Kidney epithelial cell (primary cell): ENCODE measurements at places on chromosomes 3 and 15. TPM values are rescaled to one million over a fixed set of nuclear protein-coding genes. Genes with fewer than 3 reads are reported as not detected.

DNA sequence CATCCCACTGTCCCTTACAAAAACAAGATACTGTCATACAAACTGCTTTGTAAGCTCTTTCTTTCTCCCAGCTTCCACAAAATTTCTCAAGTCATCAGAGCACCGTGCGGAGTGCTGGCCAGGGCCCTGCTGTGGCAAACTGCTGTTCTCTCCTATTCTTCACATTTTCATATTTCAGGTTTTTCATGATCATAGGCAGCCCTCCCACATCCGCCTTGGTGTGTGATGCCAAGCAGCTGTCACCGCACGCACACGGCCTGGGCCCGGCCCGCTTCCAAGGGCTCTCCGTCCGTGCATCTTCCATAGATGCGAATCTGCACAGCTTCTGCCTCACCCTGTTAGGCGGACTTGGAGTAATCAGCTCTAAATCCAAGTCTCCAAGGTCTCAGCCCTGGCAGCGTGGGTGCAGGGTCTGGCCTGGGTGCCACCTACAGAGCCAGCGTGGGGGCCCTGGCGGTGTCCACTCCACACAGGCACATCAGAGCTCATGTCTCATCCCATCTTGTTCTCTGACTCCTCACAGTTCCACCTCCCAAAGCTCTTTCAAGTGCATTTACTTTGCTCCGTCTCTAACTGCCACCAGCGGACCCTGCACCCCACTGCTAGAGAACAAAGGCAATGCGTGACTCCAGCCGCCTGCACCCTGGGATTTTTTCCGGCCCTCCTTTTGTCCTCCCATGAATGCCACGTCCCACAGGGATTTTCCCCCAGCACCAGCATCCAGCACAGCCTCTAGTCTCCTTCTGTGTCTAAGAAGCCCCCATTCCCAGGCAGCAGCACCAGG is 27.2 kb downstream of the CYFIP1 start:
- DNase-seq, result no peak

GRCh38 chr15:48442011-48442410 is 110.8 kb downstream of the DUT start:
- DNase-seq, result no peak

DNA sequence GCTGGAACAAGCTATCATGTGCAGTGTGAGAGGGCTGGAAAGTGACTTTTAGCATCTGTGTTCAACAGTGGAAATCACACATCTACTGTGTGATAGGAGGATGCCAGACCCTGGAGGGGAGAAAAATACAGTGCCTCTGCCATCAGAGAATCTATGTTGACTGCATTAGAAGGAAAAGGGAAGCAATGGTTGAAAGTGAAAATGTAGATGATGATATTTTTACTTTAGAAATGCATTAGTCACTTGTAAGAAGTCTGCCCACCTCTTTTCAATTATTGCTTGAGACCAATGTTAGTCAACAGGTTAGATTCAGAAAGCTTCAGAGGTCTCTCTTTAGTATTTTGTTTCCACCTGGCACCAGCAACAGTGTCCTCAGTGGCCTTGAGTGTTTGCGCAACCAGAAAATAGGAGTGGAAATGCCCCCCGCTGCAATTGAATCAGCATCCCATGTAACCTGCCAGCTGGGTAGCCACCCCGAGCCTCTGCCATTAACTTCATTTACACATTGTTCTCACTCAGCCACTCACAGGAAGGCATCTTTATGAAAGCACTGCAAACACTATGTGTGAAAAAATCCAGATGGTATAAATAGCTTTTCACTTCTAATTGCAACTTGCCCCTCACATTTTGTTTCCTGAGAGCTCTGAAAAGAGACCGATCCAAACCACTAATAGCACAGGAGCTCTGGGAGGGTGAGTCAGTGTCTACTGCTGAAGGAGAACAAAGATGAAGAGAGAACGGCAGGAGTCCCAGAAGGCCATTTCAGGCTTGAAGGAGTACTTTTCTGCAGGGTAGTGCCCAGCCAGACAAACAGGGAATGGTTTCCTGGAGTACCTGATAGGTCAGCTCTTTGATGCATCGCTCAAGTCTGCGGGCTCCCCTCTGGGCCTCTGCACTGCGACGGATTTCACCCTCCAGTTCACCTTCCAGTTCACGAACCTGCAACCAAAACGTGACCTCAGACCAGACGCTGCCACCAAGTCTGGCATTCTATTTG is 92.1 kb downstream of the HHLA2 start:
- DNase-seq, result no peak

- DNase-seq, result no peak
Measured at GRCh38 chr3:54878145-54878544, 49.7 kb downstream of the LRTM1 start.

- DNase-seq, result no peak
Measured at GRCh38 chr3:12648384-12648959, 15.4 kb downstream of the RAF1 start.

DNA sequence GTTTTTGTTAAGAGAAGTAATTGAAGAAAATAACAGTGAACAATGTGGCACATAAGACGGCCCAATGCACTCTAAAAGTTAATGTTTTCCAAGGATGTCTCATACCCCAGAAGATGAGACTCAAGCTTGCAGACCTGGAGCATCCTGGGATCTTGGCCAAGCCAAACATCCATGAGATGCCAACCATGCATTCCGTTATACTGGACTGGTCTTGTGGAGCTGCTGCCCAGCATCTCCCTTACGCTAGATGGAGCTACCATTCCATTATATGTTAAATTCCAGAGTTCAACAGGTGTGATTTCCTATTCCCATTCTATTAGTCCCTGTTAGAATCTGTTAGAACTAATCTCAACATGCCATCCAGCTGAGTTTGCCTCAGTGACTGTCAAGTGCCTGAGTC is 181.8 kb downstream of the PDCD6IP start:
- peak; percentile 90 for DNase-seq

The ABI3BP gene
- 0.75 and 0.84 TPM in 2 replicates for total RNA-seq

GRCh38 chr3:126954141-126954842 is 28.6 kb upstream of the PLXNA1 start:
- DNase-seq, result no peak

- peak; percentile 83 for DNase-seq
Measured at GRCh38 chr3:44885618-44886017, 11.2 kb downstream of the TGM4 start.

DNA sequence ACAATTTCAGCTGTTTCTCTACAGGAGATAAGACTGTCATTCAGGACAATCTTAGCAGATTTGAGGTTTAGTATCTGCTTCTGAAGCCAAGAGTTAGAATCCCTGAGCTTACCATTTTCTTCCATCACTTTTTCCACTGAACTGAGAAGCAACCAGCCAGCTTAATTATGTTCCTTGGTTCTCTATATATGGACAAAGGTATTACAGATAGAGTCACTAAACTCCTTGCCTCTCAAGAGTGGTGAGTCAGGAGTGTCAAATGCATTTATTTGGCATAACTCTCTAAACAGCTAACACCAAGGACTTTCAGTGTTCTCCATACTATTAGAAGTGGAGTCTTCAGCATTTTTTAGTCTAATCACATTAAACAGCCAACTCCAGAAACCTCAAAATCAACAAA is 239.3 kb downstream of the ALCAM start:
- DNase-seq, result no peak

DNA sequence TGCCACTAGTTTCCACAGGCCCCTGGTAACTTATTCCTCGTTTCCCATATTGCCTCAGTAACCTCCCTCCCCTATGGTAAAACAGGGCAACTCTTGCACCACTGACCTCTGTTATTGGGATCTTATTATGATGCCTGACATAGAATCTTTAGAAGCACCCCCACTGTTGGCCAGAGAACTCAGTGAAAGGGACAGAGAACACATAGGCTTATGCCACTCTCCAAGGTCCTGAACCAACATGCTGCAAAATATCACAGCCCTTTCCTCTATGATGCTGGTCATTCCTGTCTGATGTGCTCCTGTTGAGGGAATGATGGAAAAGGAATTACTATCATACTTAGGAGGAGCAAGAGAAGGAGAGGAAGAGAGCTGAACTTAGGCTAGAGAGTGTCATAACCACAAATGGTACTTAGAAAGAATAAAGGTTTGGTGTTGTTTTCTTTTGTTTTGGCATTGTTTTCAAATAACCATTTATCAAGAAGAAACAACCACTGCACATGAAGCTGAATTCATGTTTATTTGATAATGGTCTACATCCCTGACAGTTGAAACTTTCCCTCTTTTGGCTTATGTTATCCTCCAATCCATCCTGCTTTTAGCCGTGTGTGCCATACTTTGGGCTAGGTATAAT is 330.2 kb downstream of the EPHB1 start:
- no peak for DNase-seq

The CHRNA7 gene
- 2.7 and 4.8 TPM in 2 replicates for total RNA-seq
